ENCODE measurements at places on chromosomes 2 and 18.
A peak's percentile ranks its signal among the peaks of the same experiment; 100 is the strongest.

- DNase-seq = no peak
These were observed 202.8 kb upstream of the RND3 start for GRCh38 chr2:150690261-150690660.

- no peak for DNase-seq
These were observed 35.0 kb upstream of the CCDC85A start for GRCh38 chr2:56148825-56149224.

GRCh38 chr2:186995092-186995491, 146.1 kb upstream of the ZSWIM2 start:
- peak; percentile 86 for DNase-seq

GRCh38 chr2:112162341-112162740, 24.2 kb downstream of the FBLN7 start:
- DNase-seq = no peak

GRCh38 chr18:67516539-67517443, at the start of gene DSEL:
Gene DSEL, minus strand, starts transcription at chr18:67516720. Its CDS starts 2,112 bp downstream, at chr18:67514608.
- peak; percentile 97 for DNase-seq

- peak; percentile 8 for DNase-seq
These were observed 4.5 kb downstream of the IDH1 start for GRCh38 chr2:208250388-208250787.

Measured in astrocyte of the spinal cord (primary cell).